ENCODE measurements at places on chromosomes 5 and 9.
A peak's percentile ranks its signal among the peaks of the same experiment; 100 is the strongest.

DNA sequence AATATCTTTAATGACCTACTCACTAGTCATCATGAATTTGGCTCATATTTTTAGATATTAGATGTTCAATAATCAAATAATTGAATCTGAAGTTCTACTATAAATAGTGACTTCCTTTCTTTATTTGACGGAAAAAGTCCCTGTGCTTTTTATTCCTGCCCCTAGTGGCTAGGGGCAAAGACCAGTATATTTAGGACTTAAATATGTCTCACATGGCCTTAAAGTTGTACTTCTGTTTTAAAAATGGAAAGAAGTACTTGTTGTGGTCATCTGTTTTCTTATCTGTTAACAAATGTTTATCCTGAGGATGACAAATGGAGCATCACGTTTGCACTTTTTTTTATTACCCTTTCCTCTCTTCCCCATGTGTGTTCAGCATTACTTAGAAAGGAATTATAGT is 89.2 kb upstream of the GRHPR start:
- DNase-seq = no peak

- no peak for DNase-seq
Observed at GRCh38 chr5:13566871-13567339, 377.6 kb downstream of the DNAH5 start.

- DNase-seq = no peak
Observed at GRCh38 chr9:130606887-130607600, 27.7 kb downstream of the FUBP3 start.

- no peak for DNase-seq
Observed at GRCh38 chr5:14745188-14745563, 80.7 kb downstream of the OTULIN start.

GRCh38 chr9:91038483-91039124 is 237.0 kb downstream of the SYK start:
- no peak for DNase-seq

DNA sequence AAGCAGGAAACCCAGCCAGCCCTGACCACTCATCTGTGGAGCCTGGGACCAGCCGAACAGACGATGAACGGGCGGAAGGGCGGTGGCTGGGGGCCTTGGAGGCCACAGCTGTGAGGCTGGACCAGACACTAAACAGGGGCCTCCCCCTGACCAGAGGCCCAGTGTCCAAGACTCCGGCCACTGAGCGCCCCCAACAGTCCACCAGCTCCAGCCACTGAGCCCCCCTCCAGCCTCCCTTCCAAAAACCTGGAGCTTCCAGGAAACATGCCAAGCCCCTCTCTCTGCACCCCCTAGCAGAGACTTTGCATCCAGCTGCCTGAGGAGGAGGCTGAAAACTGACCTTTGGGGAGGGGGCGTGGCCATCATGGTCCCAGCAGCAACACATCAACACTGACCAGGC is 23.2 kb downstream of the CNTFR start:
- no peak for DNase-seq

GRCh38 chr5:56080375-56081052 is 85.8 kb upstream of the IL6ST start:
- DNase-seq = no peak

DNA sequence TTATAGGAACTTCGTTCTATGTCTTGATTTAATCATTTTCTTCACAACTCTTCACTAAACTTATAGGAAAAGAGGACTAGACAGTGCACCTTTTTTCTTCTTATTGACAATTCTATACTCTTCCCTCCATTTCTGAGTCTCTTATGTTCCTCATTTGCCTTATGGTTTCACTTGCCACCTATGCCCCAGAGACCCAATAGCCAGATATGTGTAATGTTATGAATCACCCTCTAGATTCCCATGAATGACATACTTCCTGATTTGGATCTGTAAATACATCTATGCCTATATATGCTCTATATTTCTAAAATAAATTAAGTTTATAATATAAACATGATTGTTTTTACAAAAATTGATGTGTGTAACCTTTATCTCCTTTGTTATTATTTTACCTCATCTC is 514.1 kb upstream of the MEF2C start:
- no peak for DNase-seq

- no peak for DNase-seq
Observed at GRCh38 chr5:139642891-139643871, 5.0 kb upstream of the CXXC5 start.

- DNase-seq = no peak
Observed at GRCh38 chr9:114779352-114779845, 26.4 kb downstream of the TNFSF15 start.

- DNase-seq = no peak
Observed at GRCh38 chr9:113776194-113776593, 99.9 kb upstream of the ZNF618 start.

- DNase-seq = no peak
Observed at GRCh38 chr9:94818178-94818541, 91.7 kb downstream of the AOPEP start.

- peak; percentile 33 for DNase-seq
Observed at GRCh38 chr9:133683586-133684120, 47.5 kb downstream of the DBH start.

DNA sequence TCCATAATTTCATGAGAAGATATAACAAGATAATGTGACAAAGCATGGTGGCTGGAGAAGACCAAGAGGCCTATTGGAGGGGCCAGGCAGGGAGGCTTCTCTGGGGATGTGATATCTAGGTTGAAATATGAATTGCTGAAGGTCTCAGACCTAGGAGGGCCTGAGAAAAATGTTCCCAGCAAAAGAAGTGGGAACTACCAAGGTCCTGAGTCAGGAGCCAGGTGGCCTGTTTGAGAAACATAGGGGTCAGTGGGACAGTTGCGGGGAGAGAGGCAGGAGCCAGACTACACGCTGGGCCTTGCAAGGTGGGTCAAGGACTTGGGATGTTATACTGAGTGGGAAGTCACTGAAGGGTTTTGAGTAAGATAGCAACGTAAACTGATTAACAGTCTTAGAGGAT is 216.1 kb downstream of the CFAP90 start:
- no peak for DNase-seq

- no peak for DNase-seq
Observed at GRCh38 chr9:25678846-25679360, 659 bp upstream of the TUSC1 start.

GRCh38 chr5:31944684-31945445 is 229.3 kb downstream of the GOLPH3 start:
- no peak for DNase-seq

Data from stimulated activated CD8-positive, alpha-beta memory T cell treated with anti-CD3 and anti-CD28 coated beads, Interleukin-4, amount 100 ng/mL, for 1 hour (primary cell).